ENCODE measurements at places on chromosomes 6 and 20.

DNA sequence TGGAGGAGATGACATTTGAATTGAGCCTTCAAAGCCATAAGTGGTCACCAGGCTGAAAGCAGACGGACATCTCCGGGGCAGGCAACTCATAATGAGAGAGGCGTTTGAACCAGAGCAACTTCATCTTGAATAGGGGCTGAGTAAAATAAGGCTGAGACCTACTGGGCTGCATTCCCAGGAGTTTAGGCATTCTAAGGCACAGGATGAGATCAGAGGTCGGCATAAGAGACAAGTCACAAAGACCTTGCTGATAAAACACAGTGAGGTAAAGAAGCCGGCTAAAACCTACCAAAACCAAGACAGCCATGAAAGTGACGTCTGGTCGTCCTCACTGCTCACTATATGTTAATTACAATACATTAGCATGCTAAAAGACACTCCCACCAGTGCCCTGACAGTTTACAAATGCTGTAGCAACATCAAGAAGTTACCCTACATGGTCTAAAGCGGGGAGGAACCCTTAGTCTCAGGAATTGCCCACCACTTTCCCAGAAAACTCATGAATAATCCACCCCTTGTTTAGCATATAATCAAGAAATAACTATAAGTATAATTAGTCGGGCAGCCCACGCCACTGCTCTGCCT lies 194.7 kb upstream of the SOX4 start:
- no peak for DNase-seq

DNA sequence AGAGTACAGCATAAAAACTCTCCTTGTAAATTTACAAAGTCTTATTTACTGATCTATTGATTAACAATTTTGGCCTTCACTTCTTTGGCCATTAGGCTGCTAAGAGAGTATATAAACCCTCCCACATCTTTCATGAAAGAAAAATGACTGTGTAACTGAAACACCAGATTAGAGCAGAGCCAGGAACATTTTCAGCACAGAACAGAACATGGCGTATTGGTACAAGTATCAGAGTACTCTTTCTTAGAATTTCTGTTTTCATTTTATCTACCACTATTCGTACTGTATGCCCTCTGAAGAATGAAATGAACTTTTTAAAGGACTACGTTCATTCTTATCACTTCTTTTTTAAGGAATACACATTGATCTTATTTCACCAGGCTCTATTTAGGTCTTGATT lies 550.2 kb downstream of the ADGRB3 start:
- no peak for DNase-seq

DNA sequence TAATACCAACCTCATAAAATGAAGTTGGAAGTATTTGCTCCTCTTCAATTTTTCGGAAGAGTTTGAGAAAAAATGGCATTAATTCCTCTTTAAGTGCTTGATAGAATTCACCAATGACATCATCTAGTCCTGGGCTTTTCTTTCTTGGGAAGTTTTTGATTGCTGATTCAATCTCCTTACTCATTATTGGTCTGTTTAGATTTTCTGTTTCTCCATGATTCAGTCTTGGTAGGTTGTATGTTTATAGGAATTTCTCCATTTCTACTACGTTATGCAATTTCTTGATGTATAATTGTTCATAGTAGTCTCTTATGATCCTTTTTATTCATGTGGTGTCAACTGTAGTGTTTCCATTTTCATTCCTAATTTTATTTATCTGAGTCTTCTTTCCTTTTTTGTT lies 176.9 kb upstream of the PRND start:
- no peak for DNase-seq

DNA sequence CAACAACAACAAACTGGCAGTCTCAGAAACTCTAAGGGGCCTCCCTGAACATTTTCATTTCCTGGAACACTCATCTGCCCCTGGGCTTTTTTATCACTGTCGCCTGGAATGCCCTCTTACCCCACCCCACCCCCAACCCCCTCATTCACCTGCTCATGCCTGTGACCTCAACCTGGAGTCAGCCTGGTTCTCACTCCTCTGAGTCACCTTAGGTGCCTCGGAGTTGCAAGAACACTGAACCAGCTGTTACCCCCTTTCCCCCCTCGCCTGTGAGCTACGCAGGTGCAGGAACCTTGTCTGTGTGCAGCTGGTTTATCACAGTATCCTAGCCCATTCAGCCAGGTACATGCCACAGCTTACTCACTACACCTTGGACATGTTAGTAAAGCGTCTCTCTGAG lies 12.8 kb upstream of the SNAI1 start:
- no peak for DNase-seq

GRCh38 chr6:116108836-116109235 lies 8.2 kb downstream of the NT5DC1 start:
- DNase-seq: no peak

- DNase-seq: no peak
Measured at GRCh38 chr20:820323-820953, 13.1 kb upstream of the FAM110A start.

DNA sequence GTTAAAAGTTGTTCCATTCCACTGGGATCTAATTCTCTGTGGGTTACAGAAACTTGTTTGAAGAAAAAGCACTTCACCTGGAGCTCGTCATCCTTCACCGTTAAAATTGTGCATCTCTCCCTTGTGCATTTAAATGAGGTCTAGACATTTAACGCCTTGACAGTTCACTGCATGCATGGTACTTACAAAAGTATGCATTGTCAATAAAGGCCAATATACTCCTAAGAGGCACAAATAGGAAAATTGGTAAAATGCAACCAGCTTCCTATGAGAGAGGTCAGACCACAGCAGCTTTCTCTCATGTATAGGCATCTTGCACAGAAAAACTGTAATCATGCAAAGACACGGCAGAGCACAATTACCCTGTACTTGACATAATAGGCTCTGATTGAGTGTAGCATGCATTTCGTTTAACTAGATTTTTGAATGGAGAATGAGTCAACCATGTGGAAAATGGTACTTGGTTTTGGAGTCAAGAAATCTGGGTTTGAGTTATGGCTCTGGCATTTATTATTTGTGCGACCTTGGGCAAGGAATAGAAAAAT lies 378.5 kb downstream of the RFPL4B start:
- no peak for DNase-seq

DNA sequence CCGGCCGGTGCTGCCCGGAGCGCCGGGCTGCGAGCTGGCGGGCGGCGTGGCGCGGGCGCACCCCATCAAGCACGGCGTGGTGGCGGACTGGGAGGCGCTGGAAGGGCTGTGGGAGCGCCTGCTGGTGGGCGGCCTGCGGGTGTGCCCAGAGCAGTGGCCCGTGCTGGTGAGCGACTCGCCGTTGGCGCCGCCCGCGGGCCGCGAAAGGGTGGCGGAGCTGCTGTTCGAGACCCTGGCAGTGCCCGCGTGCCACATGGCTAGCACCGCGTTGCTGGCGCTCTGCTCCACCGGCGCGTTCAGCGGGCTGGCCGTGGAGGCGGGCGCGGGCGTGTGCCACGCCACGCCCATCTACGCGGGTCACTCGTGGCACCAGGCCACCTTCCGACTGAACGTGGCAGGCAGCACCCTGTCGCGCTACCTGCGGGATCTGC lies 517 bp downstream of the ACTL10 start:
- DNase-seq: peak; percentile 73

DNA sequence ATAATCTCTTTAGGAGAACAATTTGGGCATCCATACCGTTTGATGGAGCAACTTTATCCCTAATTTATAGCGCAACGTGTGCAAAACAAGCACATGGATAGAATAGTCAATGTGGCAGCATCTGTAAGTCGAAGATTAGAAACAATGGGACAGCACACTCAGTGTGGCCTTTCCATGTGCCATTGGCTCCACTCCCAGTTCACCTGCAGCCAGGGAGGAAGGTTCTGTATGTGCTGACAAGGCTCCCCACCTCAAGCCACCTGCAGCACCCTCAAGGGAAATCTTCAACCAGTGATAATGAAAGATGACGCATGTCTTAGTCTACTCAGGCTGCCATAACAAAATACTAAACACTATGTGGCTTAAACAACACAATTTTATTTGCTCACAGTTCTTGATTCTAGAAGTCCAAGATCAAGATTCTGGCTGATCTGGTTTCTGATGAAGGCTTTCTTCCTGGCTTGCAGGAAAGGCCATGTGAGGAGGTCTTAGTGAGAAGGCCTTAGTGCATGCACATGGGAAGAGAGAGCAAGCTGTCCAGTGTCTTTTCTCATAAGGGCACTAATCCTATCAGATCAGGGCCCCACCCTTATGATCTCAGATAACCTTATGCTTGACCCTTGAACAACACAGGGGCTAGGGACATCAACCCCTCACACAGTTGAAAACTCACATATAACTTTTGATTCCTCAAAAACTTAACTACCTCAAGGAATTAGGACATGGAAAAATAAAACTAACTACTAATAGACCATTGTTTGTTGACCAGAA lies 34.9 kb upstream of the SHLD1 start:
- DNase-seq: no peak

DNA sequence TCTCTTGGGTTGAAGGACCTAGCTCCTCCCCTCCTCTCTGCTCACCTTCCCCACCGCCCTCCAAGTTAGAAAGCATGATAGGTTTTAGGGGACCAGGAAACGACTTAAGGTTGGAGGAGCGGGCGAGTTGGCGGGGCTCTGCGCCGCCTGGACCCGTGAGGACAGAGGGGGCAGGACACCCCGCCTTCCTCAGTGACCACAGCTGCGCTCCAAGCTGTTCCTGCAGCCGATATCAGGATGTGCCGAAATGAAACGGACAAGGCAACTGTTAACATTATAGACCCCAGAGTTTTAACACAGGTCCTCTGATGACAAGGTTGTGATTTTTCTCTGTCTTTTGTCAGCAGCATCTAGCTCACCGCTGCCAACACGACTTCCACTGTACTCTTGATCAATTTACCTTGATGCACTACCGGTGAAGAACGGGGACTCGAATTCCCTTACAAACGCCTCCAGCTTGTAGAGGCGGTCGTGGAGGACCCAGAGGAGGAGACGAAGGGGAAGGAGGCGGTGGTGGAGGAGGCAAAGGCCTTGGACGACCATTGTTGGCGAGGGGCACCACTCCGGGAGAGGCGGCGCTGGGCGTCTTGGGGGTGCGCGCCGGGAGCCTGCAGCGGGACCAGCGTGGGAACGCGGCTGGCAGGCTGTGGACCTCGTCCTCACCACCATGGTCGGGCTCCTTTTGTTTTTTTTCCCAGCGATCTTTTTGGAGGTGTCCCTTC lies at the start of gene GRM1:
TSS of gene GRM1 (plus strand) at position 212 of the 722 bp plus-strand sequence. CDS start at position 668, 456 bp downstream.
- no peak for DNase-seq

- peak; percentile 43 for DNase-seq
Measured at GRCh38 chr6:36131511-36132245, 1.4 kb downstream of the MAPK13 start.

- no peak for DNase-seq
Measured at GRCh38 chr20:35978041-35978513, 9.7 kb downstream of the CNBD2 start.

DNA sequence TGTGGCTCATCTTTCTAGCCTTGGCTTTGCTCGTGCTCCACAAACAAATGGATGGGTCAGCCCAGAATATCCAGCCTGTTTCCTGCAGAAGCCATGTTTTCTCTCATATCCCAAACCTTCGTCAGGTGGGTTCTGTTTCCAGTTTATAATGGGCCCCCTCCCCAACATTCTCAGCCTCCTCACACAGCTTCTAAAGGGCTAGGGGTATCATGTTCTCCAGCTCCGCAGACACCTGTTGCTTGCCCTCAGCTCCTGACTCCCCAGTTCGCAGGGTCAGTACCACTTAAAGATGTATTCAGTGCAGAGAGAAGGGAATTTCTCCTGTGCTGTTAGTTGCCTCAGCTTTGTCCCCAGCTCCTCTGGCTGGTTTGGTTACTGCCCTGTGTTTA lies 447.3 kb upstream of the JARID2 start:
- DNase-seq: no peak

- DNase-seq: peak; percentile 69
Measured at GRCh38 chr20:35207950-35208611, 18.4 kb upstream of the MMP24 start.

Measured in HuH-7 (cell line).